K562 (cell line): ENCODE measurements at places on chromosomes 2 and 18. TPM values are rescaled to one million over a fixed set of nuclear protein-coding genes. Genes with fewer than 3 reads are reported as not detected.

GRCh38 chr18:12904012-12904516 is 20.0 kb upstream of the PTPN2 start:
- DNase-seq: peak; percentile 50

GRCh38 chr2:158618891-158619490 is 162.2 kb downstream of the PKP4 start:
- no peak for DNase-seq

- DNase-seq: no peak
These were observed 57.6 kb downstream of the CRIM1 start for GRCh38 chr2:36413218-36413617.

- no peak for DNase-seq
These were observed 51.2 kb upstream of the MEX3C start for GRCh38 chr18:51248685-51249084.

RAPGEF4 gene
- total RNA-seq: 0.33 TPM in 1 of 2 replicates, not detected in the other
